ENCODE measurements at places on chromosomes 5 and 9.

GRCh38 chr5:125140855-125141254, 394.4 kb upstream of the ZNF608 start:
- DNase-seq = peak; percentile 83

DNA sequence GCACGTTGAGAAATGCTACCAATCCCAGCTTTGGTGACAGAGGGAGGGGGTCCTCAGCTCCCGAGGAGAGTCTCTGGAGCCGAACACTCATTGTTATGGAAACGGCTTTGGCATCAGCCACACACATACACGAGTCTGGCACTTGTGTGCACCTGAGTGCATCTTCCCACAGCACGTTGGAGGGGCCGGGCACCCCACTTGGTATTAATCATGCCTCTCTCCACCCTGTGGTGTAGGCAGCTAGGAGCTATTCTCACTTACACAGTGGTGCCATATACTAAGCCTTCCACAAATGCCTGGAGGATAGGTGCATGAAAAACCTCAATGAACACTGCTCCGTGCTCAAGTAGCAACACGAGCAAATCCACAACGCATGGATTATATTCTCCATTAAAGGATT, 133.9 kb upstream of the PANK3 start:
- peak; percentile 15 for DNase-seq

GRCh38 chr5:72816284-72817075, at the start of gene TNPO1:
TNPO1 (plus strand) TSS chr5:72816661; CDS start chr5:72816738, 77 bp downstream.
- peak; percentile 91 for DNase-seq

DNA sequence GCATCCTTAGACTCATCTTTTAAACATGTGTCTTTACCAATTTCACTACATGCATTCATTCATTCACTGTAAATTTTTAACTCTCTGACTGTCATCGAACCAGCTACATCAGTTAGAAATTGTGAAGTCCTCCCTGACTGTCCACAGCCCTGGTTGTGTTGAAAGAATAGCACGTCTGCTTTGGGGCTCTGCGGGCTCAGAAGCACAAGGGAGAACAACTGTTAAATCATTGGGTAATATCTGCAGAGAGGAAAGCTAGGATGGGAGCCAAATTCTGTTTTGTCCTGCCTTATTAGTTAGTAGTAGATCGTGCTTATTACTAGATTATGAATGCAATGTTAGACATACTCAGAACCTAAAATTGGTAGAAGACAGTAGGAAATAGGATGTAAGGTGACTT, 26.3 kb upstream of the FAM120AOS start:
- no peak for DNase-seq

DNA sequence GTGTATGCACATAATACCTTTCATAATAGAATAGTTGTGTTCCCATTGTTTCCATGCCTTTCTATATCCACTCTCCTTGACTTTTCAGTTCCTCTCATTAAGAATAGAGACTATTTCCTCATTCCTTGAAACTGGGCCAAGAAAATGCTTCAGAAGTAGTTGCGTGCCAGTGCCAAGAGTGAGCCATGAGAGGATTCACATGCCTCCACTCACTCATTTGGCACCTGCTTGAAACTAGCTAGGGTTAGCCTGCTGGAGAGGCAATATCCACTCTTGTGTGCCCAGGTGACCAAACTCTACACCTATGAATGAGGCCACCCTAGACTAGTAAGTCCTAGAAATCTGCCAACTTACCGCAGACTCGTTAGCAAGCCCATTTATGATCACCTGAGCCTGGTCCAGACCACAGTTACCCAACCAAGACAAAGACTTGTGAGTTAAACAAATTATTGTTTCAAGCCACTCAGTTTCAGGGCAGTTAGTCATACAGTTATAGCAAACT, 276.3 kb downstream of the EPB41L4A start:
- DNase-seq = peak; percentile 89

DNA sequence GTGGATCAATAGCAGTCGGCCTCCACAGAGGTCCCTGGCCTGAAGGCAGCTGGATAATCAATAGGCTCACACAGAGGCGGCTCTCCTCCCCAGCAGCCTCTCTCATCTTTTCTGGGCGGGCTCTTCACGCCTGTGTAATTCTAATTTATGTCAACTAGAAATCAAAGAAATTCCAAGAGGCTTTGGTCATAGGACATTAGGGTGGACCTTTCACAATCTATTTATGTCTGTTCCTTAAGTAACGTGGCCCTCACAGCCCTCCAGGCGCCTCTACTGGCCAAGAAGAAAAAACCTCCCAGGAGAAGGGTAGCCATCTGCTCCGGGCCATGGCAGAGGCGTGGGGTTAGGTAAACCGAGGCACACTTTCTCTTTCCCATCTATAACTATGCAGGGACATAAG, 205.1 kb upstream of the EFNA5 start:
- peak; percentile 80 for DNase-seq

GRCh38 chr5:75536694-75537360, 25.1 kb downstream of the POLK start:
- DNase-seq = peak; percentile 11

DNA sequence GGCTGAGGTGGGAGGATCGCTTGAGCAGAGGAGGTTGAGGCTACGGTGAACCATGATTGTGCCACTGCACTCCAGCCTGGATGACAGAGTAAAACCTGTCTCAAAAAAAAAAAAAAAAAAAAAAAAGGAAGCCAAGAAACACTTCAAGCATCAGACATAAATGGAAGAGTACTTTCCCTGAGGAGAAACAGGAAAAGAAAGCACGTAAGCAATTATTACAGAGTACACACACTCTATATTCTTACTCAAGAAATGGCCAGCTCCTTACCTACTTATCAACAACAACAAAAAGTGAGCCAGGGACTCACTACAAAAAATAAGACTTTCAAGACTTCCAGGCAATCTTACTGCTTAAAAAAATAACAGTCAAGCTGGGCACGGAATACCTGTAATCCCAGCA, 21.8 kb downstream of the ZFR start:
- DNase-seq = no peak

DNA sequence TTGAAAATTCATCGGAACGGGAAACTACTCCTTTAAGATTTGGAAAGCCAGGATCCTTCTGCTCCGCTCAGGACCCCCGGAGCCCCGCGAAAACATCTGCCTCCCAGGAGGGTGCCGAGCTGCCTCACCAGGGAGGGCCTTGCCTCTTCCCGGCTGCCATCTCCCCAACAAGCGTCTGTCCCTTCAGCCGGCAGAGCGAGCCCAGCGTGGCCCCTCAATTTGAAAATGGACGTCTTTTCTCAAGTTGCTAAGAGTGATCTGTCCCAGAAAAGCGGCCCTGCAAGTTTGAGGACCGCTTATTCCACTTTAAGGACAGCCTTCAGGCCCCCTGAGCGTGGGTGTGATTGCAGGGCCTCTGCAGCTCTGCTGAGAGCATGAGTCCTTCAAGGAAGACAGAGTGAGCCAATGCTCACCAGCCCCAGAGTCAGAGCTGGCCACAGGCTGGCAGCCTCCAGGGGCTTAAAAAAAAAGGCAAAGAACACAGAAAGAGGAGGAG, 101.3 kb downstream of the PHF2 start:
- DNase-seq = no peak

DNA sequence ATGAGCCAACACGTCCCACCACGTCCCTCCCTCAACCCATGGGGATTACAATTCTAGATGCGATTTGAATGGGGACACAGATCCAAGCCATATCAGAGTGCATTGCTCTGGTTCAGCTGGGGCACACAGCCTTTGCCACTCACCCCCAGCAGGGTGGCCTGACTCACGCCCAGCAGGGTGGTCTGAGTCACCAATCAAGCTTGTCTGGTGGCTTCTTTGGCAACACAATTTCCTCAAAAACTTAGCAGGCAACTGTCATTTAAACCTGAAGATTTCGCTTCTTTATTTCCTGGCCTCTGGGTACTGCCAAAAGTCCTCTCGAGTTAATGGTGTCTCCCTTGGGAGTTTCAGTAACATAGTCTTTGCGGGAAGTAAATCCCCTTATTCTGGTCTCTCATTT, 16.3 kb upstream of the SEMA5A start:
- peak; percentile 85 for DNase-seq

DNA sequence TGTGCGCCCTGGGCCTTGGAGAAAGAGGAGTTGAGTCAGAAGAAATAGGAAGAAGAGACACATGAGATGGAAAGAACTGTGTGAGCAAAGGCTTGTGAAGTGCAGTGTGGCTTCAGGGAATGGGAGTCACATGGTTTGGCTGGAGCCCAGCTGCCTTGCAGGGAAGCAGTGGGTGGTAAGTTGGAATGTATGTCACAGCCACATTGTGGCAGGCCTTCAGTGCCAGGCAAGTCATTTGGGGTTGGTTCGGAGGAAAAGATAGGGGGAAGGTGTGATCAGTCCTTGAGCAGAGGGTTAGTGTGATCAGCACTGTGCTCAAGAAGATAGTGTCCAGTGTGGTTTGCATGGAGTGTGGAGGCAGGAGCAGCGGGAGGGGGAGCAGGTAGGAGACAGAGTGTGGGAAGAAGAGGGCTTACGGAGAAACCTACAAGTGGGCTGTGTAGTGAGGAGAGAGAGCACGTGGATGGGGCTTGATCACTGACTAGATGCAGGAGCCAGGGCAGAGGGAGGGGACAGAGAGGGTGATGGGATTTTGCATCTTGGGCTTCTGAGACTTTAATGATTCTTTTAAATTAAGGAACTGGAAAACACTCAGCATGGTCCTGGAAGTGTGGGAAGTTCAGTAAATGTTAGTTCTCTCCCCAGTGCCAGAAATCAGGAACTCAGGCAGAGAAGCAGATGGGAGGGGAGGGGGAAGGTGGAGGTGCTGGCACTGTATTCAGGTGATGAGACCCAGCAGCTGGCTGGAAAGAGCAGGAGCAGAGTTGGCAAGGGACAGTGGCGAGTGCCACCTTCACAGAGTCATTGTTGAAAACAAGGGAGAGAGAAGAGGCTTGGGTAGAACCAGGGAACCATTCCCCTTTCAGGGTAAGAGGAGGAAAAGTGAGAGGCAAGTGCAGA, 46.6 kb downstream of the ARHGAP26 start:
- peak; percentile 85 for DNase-seq

DNA sequence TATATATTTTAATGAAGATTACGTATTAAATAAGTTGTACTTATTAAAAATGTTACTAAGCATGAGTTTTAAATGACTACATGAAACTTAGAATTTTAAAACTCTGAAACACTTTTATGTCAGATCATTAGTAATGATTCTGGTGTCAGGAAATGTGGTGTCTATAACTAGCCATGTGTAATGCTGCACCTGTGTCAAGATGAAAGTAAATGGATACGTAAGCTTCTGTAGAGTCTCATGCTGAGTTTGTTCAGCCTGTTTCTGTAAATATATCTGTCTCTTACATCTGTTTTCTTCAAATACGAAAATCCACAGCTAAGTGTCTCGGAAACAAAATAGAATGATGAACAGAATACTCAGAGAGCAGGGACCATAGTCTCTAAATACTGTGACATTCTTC, 278.0 kb upstream of the SMC2 start:
- no peak for DNase-seq

GRCh38 chr9:133454943-133455673, 4.7 kb upstream of the CACFD1 start:
- DNase-seq = no peak

- peak; percentile 97 for DNase-seq
Observed at GRCh38 chr5:96079075-96079474, 117.4 kb upstream of the ELL2 start.

DNA sequence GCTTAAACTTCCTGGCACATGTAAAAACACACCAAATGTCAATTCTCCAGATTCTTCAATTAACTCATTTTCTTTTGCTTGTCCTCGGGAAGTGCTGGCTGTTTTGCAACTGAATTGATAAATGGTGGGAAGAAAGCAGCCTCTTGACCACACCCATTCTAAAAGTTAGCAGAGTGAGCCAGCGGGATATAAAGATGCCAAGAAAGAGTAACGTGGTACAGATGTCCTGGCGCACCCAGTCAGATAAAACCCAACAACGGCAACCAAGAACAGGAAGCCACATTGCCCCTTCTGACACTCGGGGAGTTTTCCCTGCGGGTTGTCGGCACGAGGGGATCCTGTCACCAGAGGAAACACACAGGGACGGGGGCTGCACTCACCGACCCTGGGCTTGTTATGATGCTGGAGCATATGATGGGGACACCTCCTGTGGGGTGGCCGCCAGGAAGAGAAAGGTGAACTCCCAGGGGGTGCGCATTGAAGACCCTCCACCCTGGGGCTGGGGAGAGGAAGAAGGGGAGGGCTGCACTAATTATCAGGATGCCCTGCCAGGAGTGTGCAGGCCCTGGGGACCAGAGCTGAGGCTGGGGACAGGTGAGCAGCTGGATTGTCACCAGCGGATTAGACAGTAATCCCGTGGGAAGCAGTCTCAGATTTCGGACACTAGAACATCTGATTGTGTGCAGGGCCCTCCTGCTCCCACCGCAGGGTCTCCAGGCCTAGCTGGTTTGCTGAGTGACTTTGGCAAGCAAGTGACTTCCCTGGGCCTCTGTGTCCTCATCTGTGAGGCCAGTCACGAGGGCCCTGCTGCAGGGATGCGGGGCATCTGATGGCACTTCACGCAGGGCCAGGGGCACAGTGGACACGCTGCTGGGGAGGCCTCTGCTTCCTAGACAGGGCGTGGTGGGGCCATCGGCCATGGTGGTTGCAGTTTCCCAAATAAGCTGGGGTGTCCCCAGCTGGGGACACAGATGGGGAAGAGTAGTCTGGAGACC, 59.2 kb downstream of the CRB2 start:
- DNase-seq = no peak

Measured in M059J (cell line).